Frontal cortex (tissue), 4 donors: ENCODE measurements at places on chromosomes 4 and X.

GRCh38 chr4:142092941-142093340, 456.6 kb downstream of the IL15 start:
- DNase-seq = no peak

DNA sequence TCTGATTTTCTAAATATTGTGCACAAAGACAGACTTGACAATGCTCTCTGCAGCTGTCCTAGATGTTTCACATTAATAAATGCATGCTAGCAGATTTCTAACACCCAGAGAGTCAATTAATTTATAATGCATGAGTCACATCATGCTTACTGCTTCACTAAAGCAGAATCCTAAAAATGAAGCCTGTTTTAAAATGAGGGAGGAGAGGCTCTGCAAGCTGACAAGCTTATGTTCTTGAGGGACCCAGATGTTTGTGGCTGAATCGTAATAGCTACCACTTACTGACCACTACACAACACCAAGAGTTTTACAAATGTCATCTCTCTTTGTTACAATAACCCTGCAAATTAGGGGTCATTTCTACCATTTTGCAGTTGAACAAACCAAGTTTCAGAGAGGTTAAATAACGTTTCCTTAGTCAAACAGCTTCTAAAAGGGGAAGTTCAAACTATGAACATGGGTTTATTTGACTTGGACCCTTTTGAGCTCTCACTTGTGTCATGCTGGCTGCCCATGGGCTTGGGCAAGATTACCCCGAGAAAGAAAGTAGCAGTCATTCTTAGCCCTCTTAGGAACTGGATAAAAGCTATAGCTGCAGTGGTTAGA, 262.7 kb upstream of the ETNPPL start:
- DNase-seq = no peak

DNA sequence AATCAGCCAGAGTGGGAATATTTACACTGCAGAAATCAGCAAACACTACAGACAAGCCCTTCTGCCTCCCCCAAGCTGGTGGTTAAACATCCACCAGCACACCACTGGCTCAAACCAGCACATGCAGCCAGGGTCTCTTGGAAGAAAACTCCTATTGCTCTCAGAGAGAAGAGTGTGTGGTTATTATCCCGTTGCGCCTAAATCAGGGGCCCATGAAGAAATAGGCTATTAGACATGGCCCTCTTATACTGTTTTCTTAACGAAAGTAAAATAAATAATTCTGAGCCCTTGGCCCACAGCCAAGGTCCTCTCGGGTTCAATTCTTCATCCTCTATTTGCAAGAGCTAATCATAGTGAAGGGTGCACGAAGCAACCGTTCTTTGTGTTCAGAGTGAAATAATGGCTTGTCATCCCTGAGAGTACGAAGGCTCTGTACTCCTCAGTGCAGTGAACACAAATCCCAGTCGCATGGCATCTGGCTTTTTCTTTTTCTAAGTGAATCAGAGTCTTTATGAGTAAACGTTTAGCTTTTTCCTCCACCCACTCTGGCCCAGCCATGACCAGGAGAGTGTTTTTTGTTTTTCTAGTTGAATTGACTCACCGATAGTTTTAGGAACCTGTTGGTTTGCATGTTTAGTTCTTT, 33.4 kb upstream of the RBM47 start:
- no peak for DNase-seq

DNA sequence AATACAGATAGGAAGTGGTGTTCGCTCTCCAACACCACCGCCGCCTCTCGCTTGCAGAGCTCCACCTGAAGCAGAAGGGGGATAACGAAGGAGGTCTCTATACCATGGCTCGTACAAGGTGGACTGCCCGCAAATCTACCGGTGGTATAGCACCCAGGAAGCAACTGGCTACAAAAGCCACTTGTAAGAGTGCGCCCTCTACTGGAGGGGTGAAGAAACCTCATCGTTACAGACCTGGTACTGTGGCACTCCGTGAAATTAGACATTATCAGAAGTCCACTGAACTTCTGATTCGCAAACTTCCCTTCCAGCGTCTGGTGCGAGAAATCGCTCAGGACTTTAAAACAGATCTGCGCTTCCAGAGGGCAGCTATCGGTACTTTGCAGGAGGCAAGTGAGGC, 5.2 kb upstream of the BMP15 start:
- no peak for DNase-seq

DNA sequence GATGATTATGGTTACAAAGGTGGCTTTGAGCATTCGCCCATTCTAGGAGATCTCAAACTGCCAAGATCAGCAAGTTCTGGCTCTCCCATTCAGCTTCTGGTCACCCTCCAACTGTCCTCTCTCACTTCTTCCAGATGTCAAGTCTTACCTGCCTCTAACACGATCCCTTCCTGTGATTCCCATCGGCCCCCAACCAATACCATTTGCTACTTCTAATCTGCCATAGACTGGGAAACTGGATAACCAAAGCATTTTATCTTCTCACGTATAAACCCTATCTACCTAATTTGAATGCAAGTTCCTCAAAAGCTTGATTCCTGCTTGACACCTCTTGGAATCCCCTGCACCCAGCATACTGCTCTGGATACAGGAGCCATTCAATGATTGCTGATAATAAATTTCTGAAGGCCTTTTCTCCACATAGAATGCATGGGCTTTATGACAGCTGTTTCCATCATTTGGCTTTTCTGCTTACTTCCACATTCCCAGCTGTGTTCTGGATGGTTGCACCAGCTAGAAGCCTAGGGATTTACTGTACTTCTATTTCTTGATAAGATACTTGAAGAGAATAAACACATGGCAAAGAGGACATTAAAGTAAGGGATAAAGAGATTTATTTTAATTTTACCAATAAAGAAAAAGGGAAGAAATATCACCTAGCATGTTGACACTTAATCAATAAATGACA, 9.6 kb downstream of the GPC4 start:
- no peak for DNase-seq

DNA sequence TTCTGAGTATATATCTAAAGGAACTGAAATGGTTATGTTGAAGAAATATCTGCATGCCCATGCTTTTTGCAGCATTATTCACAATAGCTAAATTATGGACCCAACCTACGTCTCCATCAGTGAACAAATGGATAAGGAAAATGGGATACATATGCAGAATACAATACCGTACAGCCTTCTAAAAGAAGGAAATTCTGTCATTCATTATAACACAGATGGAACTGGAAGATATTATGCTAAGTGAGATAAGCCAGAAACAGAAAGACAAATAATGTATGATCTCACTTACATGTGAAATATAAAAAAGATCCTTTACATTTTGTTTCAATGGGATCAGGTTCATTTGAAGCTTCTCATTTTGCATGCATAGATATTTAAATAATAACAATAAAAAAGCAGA, 263.3 kb downstream of the STPG2 start:
- no peak for DNase-seq

- no peak for DNase-seq
Measured at GRCh38 chr4:10773010-10773409, 88.4 kb upstream of the CLNK start.

- no peak for DNase-seq
Measured at GRCh38 chr4:10872833-10873517, 188.4 kb upstream of the CLNK start.

DNA sequence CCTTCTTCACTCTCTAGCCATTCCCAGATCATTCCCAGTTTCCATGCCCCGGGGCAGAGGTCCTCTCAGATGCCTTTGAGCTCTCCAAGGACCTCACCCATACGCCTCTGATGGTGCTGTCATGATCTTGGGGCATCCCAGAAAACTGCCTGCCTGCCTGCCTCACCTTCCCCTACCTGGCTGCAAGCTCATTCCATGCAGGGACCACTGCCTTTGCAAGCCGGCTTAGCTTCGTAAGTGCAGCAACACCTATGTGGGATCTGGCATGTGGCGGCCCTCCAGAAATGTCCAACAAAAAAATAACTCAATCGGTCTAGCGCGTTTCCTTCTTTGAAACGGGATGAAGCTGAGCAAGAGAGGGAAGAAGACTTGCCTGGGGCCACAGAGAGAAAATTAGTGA, 53.0 kb downstream of the C4orf50 start:
- DNase-seq = no peak

DNA sequence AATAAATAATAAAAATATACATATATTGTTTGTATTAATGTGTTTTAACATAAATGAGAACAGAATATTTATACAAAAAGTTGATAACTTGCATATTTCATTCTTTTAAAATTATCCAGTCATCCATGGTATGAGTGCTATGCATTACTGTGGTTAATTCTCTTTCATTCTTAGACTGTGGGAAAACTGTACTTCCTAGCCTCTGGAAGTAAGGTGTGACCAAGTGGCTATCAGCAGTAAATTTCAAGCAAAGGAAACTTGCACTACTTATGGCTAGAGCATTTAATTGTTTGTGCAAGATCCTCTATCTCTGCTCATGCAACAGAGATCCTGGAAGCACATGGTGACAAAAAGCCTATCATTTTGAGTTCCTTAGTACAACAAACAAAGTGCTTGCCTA, 1054.5 kb upstream of the PABPC4L start:
- no peak for DNase-seq

DNA sequence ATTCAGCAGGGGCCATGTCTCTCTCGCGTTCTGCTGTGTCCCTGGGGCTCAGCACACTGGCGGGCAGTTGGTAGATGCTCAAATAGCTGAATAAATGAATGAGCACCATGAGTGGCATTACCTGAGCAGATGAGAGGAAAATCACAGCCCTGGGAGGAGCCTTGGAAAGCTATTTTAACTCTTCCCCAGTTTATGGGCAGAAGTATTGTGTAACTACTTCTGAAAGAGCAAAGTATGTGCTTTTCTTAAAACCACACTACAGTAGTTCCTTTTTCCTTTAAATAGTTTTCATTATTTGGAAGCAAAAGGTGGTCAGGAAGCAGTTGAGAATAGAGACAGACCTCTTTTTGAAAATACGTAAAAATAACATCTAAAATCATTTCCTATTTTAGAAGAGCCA, 3.0 kb upstream of the PLAC1 start:
- no peak for DNase-seq

- no peak for DNase-seq
Measured at GRCh38 chr4:53100501-53101190, 238.5 kb downstream of the RASL11B start.

DNA sequence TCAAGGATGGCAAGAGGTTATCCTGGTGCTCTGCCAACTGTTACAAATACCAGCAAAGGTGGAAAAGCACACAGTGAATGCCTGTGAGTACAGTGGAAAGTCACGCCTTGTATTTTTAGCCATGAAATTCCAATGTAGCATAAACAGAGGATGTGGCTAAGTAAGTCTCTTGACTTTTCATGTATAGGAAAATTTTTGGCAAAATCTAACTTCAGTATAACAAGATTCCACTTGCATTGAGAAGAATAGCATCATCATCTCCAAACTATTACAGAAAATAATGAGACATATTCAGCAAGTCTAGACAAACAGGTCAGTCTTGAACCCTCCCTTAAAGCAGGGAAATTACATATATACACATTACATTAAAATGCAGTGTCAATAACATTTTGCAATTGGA, 7.9 kb downstream of the SLC10A6 start:
- no peak for DNase-seq

DNA sequence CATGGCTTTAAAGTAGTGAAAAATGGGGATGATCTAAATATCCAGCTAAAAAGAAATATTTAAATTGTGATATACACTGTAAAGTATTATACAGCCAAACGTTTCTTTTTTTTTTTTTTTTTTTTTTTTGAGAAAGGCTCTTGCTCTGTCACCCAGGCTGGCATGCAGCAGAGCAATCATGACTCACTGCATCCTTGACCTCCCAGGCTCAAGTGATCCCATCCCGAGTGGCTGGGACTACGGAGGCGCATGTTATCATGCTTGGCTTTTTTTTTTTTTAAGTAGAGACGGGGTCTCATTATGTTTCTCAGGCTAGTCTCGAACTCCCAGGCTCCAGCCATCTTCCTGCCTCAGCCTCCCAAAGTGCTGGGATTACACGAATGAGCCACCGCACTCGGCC, 17.1 kb downstream of the SMIM14 start:
- DNase-seq = no peak

DNA sequence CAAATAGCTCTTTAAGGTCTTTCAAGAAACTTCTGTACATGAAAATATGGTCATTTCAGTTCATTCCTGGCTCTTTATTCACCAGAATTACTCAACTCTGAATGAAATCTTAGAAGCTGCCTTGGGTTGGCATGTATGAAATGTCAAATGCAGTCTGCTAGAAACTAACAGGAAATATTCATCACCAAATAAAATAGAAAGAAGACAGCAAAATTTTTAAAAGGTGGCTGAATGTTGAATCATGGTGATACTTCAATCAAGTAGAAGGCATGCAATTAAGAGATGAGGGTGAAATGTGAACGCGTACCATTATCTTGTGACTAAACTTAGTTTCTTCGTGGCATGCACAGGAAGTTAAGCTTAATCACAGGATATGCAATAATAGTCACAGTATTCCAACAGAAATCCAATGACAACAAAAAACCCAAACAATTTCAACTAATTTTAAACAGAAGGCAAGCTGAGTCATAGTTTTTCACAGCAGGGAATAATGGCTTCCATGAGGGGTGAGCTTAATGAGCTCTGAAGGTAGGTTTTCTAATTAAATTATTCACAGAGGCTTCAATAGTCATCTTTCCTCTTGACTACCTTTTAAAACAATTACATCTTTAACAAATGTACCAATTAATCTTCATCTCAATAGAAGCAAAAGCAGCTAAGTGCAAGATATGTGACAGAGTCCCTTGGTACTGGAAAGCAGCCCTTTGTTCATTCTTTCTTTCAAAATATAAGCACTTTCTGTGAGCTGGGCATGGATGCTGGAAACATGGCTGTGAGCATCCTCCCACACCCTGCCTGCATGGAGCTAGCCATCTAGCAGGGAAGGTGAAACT, 44.5 kb downstream of the SCFD2 start:
- no peak for DNase-seq

DNA sequence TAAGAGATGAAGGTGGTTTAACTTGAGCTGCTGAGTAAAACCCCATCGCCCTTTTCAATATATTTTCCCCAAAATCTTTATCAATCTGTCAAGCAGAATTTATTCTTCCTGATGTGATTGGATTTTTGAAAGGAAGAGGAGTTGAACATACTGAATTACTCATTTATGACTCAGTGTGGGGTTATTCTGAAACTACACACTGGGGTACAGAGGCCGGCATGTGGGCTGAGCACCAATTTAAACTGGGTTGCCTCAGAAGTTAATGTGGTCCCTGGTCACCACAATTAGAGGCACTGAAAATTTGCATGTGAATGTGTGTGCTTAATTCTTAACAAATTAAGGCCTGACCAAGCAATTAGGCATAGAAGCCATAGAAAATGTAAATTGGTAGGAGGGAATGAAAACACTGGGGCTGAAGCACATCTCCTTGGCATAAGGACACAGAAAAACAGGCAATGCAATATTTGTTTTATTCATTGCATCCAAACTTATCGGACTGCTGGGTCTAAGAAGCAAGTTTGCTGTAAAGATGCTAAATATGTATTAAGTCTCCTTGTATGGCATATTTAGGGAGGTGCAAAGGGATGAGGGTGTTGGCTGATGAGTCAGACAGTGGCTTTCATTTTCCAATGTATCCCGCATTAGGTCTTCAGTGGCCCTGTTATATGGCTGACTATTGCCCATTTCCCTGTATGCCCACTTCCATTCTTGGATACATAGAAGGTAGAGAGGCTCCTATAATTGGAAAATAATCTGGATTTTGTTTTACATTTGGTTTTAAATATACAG, 170.9 kb downstream of the IL15 start:
- no peak for DNase-seq

GRCh38 chrX:56600141-56600540, 36.7 kb downstream of the UBQLN2 start:
- DNase-seq = no peak

- no peak for DNase-seq
Measured at GRCh38 chrX:32141841-32142240, 1069.5 kb downstream of the DMD start.

- DNase-seq = no peak
Measured at GRCh38 chrX:44203791-44204190, 139.7 kb downstream of the EFHC2 start.

GRCh38 chrX:50108264-50108663, 92.5 kb downstream of the AKAP4 start:
- no peak for DNase-seq
